ENCODE measurements at places on chromosomes 5 and 9.
A peak's percentile ranks its signal among the peaks of the same experiment; 100 is the strongest.

- DNase-seq: no peak
These were observed 269.3 kb downstream of the DMRT2 start for GRCh38 chr9:1319436-1319835.

DNA sequence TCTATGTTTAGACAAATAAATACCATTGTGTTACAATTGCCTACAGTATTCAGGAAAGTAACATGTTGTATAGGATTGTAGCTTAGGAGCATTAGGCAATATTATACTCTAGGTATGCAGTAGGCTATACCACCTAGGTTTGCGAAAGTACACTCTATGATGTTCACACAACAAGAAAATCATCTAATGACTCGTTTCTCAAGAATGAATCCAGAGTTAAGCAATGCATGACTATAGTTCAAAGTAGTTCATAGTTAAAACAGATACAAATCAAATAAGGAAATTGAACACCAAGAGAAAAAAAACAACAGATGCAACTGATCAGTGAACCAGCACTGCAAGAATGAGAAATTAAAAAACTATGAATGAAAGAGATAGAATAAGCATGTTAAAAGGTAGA, 27.6 kb upstream of the ABLIM3 start:
- peak; percentile 60 for DNase-seq

DNA sequence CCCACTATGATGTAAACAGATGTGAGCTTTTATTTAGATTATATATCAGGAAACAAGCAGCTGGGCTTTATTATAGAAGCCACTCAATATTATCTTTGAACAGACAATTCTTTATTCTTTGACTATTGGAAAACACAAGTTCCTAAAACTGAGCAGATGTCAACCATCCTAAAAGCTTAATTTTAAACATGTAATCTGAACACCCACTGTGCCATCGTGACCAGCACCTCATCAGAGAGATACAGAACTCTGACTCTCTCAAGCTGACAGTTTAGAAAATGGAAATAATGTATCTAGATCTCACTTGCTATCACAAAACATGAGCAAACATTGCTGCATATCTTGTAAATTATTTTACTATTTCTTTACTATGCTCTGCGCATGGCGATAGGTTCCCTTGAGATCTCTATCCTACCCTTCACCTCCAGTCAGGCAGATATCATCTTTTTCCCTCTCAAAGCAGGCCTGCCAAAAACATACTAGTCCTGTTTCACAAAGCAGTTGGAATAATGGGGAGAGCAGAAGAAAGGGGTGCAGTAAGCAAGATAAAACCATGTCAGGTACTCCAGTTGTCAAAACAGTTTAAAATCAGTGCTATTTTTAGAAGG, 151.0 kb downstream of the KIAA0825 start:
- DNase-seq: no peak

DNA sequence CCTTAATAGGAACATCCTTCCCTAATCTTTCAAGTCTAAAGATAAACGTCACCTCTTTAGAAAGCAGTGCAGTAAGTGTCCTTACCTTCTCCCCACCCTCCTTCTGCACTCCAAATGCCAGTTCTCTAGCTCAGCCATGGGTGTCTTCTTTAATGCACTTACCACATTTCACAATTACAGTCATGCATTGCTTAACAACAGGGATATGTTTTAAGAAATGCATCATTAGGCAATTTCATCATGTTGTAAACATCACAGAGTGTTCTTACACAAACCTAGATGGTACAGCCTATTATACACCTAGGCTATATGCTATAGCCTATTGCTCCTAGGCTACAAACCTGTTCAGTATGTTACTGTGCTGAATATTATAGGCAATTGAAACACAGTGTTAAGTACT, 91.2 kb downstream of the RFX3 start:
- peak; percentile 23 for DNase-seq

- peak; percentile 76 for DNase-seq
These were observed 9.9 kb downstream of the SH3RF2 start for GRCh38 chr5:145946112-145946861.

GRCh38 chr9:37953775-37954437, 50.0 kb upstream of the SLC25A51 start:
- DNase-seq: peak; percentile 82

GRCh38 chr5:73218552-73219171, 45.7 kb downstream of the TMEM174 start:
- no peak for DNase-seq

GRCh38 chr5:18740301-18740700, 1106.0 kb downstream of the TAF11L14 start:
- DNase-seq: no peak

All from GM04503 (cell line).